ENCODE measurements at places on chromosomes 6 and 20.

DNA sequence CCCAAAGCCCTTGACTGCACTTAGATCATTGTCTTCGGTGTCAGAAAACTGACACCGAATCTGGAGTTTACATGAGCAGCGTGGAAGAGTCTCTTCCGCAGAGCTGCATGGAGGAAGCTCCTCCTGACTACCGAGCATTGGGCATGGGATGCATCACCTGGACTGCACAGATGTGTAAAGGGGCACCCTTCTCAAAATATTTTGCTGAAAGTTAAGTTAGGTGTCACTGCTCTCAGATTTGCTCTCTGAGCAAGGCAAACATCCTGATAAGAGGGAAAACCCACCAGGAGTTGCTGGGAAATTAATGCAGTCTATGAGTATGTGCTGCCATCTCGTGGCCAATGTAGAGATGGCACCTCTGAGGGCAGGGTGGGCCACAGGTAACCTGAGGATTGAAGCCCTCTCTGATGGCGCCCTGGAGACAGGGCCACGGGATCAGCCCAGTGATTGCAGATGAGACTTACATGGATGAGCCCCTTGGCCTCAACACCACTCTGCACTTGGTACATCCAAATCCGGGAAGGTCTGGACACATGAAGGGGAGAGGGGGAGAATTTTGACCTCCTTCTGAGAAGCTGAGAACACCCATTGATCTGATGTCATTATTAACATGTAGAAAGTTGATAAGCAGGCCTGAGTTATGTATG, 129.9 kb downstream of the LPA start:
- DNase-seq: peak; percentile 46

DNA sequence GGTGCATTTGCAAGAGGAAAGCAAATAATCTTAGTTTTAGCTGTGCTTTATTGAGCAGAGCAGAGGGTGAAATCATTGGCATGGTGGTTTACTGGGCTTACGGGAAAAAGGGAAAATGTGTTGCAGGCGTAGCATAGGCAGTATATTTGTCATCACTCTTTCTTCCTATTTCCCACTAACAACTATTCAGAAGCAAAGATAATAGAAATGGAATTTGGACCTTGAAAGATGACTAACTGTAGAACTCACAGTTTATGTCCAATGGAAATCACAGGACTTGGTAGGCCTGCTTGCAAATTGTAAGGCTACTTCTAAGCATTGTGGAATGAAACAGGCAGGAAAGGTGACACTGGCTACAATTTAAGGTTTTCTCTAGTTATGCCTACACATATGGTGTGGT, 611.9 kb upstream of the MAN1A1 start:
- no peak for DNase-seq

DNA sequence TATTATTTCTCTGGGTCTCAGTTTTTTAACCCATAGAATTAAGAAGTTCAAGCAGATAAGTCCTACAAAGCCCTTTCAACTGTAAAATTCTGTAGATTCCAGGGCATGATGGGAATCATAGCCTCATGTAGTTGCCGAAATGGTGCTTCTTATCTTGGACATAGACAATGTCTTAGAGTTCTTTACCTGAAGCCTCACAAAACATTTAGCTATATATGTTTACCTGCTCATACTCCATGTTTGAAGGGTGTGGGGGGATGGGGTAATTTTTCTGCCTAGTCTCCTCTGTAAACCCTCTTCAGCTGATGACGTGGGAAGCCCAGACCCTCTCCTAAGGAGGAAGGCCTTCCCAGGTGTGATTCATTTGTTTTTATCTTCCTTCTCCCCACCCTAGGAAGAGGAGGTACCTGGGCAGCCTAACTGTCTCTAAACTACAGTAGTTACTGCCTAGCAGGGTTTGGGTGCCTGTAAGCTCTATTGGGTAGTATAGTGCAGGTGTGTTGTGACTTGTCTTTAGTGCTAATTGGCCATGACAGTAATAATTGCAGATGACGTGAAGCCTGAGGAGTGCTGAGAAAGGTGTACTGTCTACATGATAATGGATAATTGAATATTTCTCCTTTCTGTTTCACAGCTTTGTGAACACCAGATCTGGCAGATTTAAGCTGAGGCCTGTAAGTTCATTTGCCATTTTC, 230.8 kb downstream of the TFAP2B start:
- DNase-seq: no peak

GRCh38 chr6:68317366-68317765, 317.7 kb upstream of the ADGRB3 start:
- DNase-seq: no peak

GRCh38 chr6:15464211-15464725, 198.6 kb downstream of the DTNBP1 start:
- no peak for DNase-seq

DNA sequence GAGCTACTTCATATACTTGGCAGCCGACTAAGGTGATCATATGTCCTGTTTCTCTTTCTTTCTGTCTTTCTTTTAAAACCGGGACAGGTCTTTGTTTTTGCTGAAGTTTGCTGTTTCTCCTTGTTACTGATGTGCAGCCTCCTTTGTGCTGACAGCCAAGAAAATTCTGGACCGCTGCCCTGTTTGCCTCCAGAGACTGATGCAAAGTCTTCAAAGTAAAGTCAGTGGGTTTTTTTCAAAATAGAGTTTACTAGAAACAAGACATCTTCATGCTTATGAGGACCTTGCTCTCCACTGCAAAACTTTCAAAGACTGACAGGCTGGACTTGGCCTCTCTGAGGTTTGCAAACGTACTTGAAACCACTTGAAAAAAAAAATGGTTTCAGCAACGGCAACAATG, 510.5 kb upstream of the MAP3K7 start:
- no peak for DNase-seq

DNA sequence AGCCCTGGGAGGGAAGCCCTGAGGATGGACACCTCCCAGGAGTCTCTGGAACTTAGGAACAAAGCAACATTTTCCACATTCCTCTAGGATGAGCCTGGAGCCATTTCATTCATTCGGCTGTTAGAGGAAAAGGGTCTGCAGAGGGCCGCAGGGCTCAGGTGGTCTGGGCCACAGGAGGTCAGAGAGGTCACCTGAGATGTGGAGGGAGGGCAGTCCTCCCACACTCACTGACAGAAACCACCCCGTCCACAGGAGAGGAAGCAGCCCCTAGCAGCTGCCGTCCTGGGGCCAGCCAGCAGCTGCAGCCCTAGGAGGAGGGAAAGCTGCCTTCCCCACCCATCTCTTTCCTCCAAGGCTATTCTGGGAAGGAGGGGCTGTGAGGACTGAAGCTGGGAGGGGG, 207.0 kb downstream of the CDC5L start:
- no peak for DNase-seq

DNA sequence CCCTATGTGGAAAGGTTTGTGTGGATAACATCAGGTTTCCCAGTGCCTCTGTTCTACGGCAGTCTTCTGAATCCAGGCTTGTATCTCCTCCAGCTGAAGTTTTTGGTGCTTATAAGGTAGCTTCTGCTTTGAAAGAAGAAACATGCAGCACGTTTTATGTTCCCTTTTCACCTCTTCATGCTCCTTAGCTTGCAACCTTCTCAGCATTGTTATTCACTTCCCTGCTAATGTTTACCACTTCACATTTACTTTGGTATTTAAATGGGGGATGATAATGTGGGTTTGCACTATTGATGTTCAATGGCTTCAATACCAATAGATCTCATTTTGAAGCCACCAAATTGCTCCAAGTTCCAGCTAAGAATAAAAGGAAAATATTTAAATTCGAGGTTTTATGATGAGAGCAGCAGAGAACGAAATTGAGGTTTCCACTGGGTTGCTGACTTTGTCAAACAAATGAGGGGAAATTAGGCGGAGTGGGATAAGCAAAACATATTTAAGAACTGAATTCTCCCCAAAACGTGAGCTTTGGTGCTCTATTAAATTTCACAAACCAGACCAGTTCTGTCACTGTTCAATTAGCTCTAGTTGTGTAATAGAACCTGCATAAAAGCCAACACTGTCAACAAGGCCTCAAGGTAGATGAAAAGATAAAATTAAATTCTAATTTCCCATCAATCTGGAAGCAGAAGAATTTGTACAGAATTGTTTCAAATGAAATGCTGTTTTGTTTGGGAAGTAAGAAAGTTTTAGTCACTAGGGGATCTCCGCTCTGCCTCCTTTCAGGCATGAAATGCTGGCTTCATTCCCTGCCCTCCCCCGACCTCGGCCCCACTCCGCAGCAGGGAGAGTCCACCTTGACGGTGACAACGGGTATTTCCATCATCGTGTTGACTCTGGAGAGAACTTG, 1.4 kb downstream of the IL22RA2 start:
- no peak for DNase-seq

- no peak for DNase-seq
Measured at GRCh38 chr20:31452575-31452974, 12.1 kb downstream of the DEFB123 start.

DNA sequence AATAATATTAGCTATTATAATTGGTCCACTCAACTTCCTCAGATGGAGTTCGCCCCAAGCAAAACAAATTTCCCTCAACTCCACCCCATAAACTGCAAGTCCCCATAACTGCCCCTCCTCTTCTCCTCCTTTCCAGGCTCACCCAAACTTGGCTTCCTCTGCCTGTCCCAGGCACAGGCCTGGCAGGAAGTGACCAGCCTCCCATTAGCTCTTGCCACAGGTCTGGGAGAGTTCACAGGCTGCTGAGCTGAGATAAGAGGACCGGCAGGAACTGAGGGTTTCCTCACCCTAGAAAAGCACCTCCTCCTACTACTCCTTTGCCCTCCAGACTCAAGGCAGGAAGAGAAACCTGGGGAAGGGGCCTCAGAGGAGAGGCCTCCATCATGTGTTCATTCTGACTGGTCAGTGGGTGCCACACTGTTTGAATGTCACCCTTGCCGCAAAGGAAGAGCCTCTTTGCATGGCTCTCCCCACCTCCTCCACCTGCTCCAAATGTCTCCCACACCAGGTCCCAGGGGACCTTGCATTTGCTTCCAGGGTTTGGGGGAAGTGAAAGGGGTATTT, 24.5 kb upstream of the SMIM29 start:
- DNase-seq: peak; percentile 32

GRCh38 chr20:60883496-60883895, 368.6 kb upstream of the CDH4 start:
- no peak for DNase-seq

DNA sequence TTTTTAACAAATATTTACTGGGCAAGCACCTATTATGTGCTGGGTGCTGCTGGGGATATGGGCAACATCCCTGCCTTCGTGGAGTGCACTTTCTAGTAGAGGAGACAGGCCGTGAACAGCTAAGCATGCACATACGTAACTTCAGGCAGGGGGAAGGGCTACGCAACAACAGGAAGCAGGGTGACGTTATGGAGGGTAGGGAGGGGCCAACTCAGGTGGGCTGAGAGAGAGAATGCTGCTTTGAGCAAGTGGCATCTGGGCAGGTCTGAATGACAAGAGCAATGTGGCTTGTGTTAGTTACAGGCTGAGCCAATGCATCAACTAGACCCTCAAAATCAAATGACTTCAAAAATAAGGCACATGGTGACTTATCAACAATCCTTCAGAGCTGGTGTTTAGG, 112.1 kb downstream of the CDC5L start:
- no peak for DNase-seq

- DNase-seq: no peak
Measured at GRCh38 chr6:30615958-30616810, 859 bp downstream of the PPP1R10 start.

GRCh38 chr6:37168811-37169495, 999 bp upstream of the PIM1 start:
- DNase-seq: no peak

DNA sequence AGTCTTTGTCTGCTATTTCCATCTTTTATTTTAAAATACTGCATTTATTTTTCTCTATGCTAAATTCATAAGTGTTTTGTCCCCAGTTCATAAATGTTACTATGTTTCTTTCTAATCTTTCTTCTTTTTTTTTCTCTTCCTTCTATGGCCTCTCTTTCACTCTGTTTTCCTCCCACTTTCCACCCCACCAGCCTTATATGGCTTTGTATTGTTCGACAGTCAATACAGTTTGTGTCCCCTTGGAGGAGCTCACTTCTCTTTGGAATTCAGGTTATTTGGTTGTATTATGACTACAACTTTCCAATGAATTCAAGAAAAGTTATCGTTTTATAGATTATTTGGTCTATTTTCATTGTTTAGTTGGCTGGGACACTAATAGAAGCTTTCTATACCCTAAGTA, 393.5 kb downstream of the NKAIN2 start:
- DNase-seq: no peak

GRCh38 chr6:3438190-3439167, 18.4 kb downstream of the SLC22A23 start:
- DNase-seq: peak; percentile 91

DNA sequence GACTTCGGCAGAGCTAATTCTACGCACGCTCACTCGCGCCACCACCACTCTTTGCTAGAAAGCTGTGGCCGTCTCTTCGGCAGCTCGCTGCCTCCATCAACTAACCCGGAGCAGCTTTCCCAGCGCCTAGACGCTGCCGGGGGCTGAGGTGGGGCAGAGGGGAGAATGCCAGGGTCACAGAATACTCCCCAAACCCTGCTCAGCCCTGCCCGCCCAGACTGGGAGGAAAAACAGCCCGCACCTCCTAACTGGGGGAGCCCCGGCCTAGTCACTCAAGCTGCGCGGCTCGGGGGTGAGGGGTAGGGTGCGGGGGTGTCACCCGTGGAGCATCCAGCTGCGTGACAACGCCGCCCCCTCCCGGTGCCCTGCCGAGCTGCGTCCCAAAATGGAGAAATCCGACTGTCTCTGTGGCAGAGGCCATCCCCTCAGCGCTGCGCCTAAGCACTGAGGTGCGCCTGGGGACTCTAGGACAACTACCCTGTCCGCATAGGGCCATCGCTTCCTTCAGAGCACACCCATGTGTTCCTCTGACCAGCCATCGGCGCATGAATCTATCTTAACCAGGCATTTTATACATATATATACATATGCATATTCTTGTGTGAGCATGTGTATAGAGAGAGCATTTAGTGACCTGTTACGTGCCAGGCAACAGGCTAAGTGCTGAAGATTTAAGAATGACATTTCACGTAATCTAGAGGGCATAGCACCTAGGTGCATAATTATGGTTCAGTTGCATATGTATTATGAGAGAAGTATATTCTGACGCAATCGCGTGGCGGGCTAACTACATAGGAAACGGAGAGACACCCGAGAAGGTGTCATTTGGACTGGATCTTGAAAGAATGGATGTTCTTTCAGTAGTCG, 1.5 kb upstream of the TENT5A start:
- peak; percentile 59 for DNase-seq

- DNase-seq: peak; percentile 26
Measured at GRCh38 chr6:50791900-50792508, 26.7 kb upstream of the TFAP2B start.

GRCh38 chr6:145656128-145656527, 79.2 kb downstream of the EPM2A start:
- DNase-seq: no peak

DNA sequence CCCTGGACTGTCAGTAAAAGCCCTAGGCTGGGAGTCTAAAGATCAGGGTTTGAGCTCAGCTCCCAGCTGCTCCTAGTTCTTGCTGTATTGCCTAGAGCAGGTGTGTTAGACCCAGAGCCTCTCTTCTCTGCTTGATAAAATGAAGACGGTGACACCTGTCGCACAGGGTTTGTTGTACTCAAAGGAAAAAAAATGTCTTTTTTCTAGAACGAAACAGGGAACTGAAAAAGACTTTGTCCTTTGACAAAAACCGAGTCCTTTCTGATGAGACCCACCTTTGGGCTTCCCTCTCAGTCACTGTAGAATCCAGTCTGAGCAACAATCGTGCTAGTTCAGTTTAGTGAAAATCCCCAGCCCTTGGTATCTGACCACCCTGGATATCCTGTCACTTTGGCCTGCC, 102.1 kb upstream of the LAMP5 start:
- DNase-seq: no peak

GRCh38 chr20:60200305-60200918, 242.2 kb downstream of the CDH26 start:
- no peak for DNase-seq

GRCh38 chr6:46052479-46052878, 36.8 kb upstream of the CLIC5 start:
- DNase-seq: no peak
